Muscle of arm (tissue), 14 donors: ENCODE measurements at places on chromosomes 1 and 21. TPM values are rescaled to one million over a fixed set of nuclear protein-coding genes. Genes with fewer than 3 reads are reported as not detected.

GRCh38 chr1:183945428-183946319 lies 91.9 kb downstream of the COLGALT2 start:
- DNase-seq = no peak

DNA sequence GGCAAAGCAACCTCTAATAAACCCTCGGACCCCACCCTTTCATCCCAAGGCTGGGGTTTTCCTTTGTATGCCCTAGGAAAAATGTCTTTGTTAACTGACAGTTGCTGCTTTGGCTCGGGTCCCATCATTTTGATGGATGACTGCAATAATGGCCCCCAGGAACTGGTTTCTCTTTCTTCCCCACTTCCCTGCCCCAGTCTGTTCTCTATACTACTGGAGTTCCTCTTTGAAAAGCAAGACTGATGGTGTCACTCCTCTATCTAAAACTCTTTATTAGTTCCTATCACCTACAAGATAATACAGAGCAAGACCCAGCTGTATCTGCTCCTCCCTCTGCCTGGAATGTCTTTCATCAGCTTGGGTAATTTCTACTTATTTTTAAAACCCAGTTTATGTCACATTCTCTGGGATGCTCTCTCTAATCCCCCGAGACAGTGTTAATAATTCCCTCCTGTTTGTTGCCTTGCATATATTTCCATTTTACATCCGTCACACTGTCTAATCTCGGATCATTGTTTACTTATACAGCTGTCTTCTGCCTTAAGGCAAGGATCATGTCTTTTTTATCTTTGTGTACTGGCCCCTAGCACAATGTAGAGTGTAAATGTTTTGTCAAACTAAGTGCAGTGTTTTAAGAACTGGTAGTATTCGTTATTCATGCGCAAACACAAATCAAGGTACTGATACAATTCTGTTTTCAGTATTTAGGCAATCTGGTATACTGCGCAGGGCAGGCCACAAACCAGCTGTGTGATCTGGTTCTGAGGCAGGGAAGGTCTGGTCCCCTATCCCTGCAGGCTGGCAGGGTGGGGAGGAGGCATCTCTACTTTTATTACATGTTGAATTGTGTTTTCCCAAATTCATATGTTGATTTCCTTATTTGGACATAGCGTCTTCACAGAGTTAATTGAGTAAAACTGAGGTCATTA lies 16.1 kb downstream of the SLAMF1 start:
- DNase-seq = no peak

- DNase-seq = no peak
These were observed 14.3 kb upstream of the BLACAT1 start for GRCh38 chr1:205470131-205470530.

The MAP3K21 gene
- 0.75 TPM for polyA plus RNA-seq

- DNase-seq = no peak
These were observed 286.3 kb upstream of the SGIP1 start for GRCh38 chr1:66247415-66248208.

The UTP11 gene
- polyA plus RNA-seq = 125 TPM

GRCh38 chr1:91948501-91949355 lies 473 bp upstream of the BRDT start:
- no peak for DNase-seq

The TLCD4 gene
- 13.5 TPM for polyA plus RNA-seq

The ZNF593OS gene
- 1.3 TPM for polyA plus RNA-seq

DNA sequence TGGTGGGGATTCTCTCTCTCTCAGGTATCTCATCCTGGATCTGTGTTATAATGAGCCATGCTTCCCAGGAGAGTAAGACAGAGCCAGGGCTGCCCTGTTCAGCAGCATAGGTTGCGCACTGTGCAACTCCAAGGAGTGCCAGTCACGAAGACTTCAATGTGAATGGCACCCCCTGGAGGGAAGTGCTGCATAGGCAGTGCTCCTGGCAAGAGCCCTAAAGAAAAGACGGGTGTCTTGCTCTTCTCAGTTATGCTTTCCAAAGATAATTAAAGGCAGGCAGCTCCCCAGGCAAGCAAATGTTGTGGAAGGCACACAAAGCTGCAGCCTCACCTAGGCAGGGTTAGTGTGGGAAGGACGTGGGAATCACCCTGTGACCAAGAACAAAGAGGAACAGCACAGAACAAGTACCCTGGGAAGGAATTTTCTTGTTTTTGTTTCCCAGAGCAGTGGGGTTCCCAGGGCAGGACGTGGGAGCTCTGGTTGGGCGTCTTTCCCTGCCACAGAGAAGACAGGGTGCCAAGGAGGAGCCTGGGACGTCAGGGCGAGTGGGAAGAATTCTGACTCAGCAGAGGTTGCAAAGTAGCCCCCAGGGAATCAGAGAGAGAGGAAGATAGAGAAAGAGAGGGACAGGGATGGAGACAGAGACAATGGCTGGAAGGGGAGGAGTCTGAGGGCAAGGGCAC lies 120.9 kb downstream of the KCNN3 start:
- DNase-seq = no peak

DNA sequence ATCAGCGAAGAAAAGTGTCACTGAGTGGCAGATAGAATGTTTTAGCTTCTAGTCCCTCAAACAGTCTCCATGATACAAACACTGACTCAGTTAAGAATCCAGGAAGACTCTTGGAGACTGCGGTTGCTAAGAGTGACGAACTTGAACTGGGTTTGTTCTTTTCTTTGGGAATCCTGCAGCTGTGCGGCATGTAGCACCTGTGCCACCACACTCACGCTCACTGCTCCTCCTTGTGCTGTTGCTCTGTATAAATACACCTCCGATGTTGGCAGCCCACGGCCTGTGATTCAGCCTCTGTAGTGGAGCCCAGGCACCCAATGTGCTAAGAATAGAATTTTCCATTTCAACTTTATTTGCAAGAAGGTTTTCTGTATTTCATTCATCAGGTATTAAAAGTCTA lies 5.5 kb upstream of the PPIE start:
- no peak for DNase-seq

The PADI6 gene
- not detected for polyA plus RNA-seq
